Stimulated activated CD4-positive, alpha-beta T cell treated with anti-CD3 and anti-CD28 coated beads, Interleukin-1b, Interleukin-23, amount 100 ng/mL, for 48 hours (primary cell): ENCODE measurements at places on chromosomes 11 and 22.
A peak's percentile ranks its signal among the peaks of the same experiment; 100 is the strongest.

DNA sequence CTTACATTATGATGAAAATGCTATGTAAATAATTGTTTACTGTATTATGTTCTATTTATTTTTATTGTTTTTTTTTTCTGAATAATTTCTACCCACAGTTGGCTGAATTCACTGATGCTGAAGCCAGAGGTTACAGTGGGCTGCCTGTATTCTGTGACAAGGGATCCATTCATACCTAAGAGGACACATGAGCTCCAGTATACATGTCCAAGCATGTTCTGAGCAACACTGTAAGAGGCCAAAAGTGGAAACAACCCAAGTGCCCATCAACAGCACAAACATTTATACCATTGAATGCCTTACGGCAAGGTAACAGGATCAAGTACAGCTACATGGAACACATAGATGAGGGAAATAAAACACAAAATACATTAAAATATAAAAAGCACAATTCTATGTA, 1.4 kb upstream of the SRSF8 start:
- no peak for DNase-seq

- DNase-seq: no peak
Measured at GRCh38 chr11:40885250-40885954, 574.0 kb downstream of the LRRC4C start.

DNA sequence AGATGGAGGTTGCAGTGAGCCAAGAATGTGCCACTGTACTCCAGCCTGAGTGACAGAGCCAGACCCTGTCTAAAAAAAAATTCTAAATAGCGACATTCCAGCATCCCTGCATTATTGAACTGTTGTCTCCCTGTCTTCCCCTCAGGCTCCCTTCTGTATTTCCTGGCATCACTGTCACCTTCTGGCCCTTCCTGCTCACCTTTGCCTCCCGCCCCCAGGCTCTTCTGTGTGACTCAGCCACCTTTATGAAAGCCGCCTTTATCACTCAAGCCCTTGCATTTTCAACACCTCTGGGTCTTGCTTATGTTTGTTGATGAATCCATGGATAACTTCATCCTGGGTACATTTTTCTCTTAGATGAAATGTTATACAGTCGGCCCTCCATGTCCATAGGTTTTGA, 21.1 kb downstream of the UBASH3B start:
- peak; percentile 37 for DNase-seq

- DNase-seq: no peak
Measured at GRCh38 chr11:46607516-46607915, 9.5 kb downstream of the HARBI1 start.

GRCh38 chr11:128544471-128545051, 42.8 kb downstream of the ETS1 start:
- no peak for DNase-seq

GRCh38 chr11:19763330-19763729, 50.7 kb downstream of the NAV2 start:
- no peak for DNase-seq

GRCh38 chr22:18005201-18005926, 19.0 kb downstream of the MICAL3 start:
- DNase-seq: no peak

DNA sequence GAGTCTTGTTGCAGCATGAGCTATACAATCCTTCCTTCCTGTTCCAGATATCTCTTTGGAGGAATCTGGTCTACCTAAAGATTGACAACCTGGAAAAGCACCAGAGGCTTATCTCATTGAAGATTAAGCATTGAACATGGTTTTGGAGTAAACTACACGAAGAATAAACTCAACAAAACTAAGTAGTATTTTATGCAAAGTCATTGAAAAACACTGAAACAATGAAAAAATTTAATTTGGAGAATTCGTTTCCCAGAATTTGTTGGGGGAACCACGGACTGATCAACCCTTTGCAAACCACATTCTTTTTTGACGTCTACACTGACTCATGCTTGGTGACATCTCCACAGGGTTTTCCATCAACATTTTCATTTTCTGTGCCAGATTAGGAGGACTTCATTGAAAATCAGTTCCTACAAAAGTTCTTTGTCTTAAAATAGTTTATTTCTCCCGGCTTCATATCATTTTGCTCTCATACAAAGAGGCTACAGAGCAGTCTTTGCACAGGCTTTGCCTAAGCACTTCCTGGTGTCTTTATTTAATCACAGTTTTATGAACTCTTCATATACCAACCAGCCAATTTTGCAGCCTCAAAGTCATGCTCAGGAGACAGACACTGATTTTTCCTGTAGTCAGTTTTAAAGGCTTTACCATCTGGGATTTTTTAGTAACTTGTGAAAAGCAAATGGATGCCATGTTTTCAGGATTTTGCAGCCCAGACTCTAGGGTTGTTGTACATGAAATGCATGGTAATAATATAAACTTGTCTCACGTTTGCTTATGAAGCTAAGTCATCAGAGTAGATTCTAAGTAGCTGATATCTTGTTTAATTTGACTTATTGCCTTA, 186.3 kb downstream of the C11orf91 start:
- no peak for DNase-seq

DNA sequence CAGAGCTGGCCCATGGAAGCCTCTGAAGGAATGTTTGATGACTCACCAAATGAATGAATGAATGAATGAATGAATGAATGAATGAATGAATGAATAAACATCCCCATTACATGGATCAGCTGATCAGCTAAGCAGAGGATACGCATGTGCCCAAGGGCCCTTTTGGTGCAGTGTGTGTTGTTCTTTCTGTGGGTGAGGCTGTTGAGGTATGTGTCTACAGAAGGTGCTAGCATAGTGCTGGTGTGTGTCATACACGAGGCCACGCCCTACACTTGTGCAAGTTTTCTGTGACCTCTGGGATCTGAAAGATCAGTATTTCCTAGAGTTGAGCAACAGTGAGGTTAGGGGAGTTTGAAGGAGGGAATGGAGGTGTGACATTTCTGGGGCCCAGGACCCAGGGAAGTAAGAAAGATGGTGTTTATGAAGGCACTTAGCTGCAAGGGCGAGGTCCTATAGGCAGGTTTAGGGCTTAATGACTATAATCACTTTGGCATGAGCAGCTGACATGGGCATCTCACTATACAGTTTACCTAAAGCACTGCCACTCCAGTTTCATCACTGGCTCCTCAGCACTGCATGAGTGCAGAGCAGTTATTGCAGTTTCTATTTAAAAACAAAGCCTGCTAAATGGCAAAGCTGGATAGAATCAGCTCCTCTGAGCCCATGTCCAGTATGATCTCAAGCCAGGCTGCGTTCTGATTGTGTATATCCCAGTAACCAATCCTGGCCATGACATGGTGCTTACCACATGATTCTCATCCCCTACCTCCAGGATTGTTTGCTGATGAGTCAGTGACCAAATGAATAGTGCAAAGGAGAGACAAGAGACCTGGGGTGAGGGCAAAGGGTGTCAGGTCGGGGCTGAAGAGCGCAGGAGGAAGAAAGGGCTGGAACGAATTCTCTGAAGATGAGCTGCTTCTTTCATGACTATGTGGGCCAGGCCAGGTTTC, 36.4 kb upstream of the E2F8 start:
- DNase-seq: no peak

DNA sequence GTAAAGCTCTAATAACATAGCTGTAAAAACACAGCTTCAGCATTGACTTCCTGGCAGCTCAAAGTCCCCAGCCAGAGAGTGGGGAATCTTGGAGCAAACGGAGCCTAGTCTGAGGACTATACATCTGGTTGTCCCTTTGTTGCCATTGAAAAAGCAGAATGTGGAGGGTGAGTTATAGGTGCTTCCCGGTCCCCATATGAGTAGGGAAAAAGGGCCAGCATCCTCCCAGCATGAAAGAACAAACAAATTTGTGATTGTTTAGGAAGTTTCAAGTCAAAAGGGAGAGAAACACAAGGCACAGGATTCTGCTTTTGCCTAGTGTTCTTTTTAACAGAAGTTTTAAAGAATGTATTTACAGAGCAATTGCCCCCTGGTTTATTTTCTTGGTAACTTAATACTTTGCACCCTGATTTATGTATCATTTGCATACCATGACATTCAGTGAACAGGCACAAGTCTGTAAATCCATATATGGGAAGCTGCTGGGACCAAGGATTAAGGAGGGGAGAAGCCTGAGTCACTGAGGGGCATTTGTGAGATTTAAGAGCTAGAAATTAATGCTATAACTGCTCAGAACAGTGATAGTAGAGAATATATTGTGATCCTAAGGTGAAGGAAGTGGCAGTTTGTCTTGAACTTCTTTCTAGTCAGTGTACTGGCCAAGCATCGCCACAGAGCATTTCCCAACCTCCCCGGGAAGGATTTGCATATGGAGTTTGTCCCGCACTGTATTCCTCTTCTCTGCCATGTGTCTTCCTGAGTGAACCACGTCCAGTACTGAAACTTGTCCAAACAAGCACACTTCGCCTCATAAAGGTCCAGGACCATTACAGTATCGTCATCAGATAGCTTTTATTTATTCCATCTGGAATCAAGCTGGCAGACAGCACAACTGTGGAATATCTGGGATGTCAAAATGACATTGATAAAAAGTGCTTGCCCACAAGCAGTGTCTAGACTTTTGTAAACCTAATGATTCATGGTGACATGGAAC, 103.0 kb downstream of the DBX1 start:
- no peak for DNase-seq

GRCh38 chr22:34236527-34236926, 316.3 kb upstream of the LARGE1 start:
- DNase-seq: no peak

DNA sequence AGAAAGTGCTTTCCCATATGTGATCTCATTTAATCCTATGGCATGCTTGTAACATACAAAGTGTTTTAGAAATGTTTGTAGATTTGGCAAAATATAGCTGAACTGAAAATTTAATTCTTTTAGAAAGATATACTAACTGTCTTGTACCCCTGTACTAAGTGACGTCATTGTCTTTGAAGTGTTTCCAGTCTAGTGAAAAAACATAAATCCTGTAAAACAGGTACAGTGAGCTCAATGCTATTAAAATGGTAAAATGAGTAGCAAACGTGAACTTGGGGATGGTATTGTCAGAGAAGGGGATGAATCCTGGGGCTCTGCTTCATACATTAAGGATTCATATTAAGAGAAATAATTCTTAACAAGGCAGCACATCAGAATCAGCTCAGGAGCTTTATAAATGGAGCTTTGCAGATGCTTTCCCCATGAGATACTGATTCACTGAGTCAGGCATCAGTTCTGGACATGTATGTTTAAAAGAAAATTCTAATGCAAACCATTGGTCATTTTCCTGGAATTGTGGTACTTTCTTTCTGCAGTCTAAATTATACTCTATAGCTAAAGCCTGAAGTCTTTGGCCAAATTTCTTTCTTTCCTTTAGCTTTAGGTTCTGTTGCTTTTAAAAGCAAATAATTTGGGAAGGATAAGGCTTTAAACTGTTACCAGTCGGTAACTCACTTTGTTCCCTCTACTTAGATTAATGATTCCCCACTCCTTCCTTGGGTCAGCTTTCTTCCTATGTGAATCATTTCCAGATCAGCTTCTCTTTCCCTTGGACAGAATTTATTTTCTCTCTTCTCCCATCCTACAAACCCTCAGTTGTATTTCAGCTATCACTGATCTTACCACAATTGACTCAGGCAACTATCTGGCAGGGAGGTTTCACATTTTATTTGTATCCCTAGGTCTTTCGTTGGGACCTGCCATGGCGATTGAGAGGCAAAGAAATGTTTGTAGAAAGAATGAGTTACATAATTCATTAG, 57.5 kb upstream of the DDI1 start:
- no peak for DNase-seq

DNA sequence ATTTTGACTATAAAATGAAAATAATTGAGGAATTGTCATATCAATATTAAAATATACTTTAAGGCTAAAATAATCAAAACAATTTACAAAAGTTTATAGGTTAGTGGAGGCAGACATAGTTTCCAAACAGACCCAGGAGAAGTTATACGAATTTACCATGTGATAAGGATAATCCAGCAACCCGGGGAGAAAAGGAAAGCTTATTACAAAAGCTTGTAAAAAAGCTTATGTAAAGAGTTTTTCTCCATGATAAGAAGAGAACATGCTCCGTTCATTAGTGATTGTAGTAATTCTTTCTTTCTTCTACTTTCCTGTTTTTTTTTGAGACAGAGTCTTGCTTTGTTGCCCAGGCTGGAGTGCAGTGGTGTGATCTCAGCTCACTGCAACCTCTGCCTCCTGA, 79.0 kb downstream of the ATXN10 start:
- DNase-seq: no peak

- no peak for DNase-seq
Measured at GRCh38 chr11:85668157-85668556, 3.2 kb upstream of the CREBZF start.
